ENCODE measurements at places on chromosomes 4 and X.
A peak's percentile ranks its signal among the peaks of the same experiment; 100 is the strongest.

DNA sequence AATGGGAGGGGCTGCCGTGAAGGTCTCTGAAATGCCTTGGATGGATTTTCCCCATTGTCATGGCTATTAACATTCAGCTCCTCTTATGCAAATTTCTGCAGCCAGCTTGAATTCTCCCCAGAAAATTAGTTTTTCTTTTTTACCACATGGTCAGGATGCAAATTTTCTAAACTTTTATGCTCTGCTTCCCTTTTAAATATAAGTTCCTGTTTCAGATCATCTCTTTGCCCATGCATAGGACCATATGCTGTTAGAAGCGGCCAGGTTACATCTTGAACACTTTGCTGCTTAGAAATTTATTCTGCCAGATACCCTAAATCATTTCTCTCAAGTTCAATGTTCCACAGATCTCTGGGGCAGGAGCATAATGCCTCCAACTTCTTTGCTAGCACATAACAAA is 13.8 kb upstream of the CLDN34 start:
- DNase-seq: no peak
- no peaks in the 10 kb centered on the region for H3K4me1 ChIP-seq
- H3K4me3 ChIP-seq: no peak overlapping the region
- H3K27me3 ChIP-seq: no peaks in the 10 kb centered on the region
- peaks cover under 1% of the 10 kb centered on the region for H3K36me3 ChIP-seq

DNA sequence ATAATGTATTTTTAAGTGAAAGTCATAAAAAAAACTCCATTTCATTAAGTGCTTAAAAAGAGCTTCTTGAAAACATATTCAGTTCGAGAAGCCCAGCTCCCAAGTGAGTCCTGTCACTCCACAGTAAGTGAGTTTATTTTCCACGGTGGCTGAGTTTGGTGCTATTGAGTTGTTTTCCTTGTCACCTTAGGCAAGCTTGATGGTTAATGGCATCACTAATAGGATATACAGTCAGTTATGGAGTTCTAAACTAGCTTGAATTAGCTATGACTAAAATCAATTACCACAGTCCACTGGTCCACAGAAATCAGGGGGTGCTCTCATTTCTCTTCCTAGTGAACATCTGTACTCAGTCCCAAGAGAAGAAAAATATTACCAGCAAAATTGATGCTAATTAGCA is 1526.2 kb upstream of the IGFBP7 start:
- DNase-seq: no peak
- no peaks in the 10 kb centered on the region for H3K36me3 ChIP-seq
- no peaks in the 10 kb centered on the region for H3K4me1 ChIP-seq

GRCh38 chr4:186651624-186652023 is 72.0 kb downstream of the FAT1 start:
- peak; percentile 8 for DNase-seq
- H3K36me3 ChIP-seq: no peaks in the 10 kb centered on the region
- H3K4me1 ChIP-seq: peaks cover 8% of the 10 kb centered on the region
- no peak overlapping the region for H3K4me3 ChIP-seq
- H3K27me3 ChIP-seq: no peaks in the 10 kb centered on the region
- no peak overlapping the region for H3K27ac ChIP-seq

GRCh38 chrX:5306654-5307121 is 922.0 kb downstream of the NLGN4X start:
- H3K36me3 ChIP-seq: no peaks in the 10 kb centered on the region
- H3K27ac ChIP-seq: no peak overlapping the region
- H3K4me1 ChIP-seq: no peaks in the 10 kb centered on the region
- DNase-seq: no peak

GRCh38 chrX:599837-600715 is 30.5 kb upstream of the SHOX start:
- no peaks in the 10 kb centered on the region for H3K4me1 ChIP-seq
- H3K4me3 ChIP-seq: no peak overlapping the region
- H3K36me3 ChIP-seq: no peaks in the 10 kb centered on the region

DNA sequence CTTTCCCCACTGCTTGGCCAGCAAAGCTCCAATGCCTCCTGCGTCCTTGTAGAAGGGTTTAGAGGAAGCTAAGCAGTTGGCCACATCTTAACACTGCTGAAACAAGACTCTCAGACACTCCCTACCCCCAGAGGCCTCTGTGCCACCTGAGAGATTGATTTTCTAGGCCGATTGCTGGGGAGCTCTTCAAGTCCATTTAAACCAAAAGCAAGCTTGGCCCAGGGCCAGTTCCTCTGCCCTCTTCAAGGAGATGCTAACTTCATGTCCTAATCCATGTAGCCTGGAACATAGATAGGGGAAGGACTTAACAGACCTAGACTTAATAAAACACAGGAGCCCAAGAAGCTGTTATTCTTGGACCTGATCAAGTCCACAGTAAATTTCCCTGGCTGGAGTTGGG is 27.2 kb upstream of the FMR1NB start:
- no peaks in the 10 kb centered on the region for H3K27me3 ChIP-seq
- no peaks in the 10 kb centered on the region for H3K4me1 ChIP-seq
- DNase-seq: no peak
- no peak overlapping the region for H3K4me3 ChIP-seq
- H3K27ac ChIP-seq: no peak overlapping the region
- H3K36me3 ChIP-seq: peaks cover 7% of the 10 kb centered on the region

DNA sequence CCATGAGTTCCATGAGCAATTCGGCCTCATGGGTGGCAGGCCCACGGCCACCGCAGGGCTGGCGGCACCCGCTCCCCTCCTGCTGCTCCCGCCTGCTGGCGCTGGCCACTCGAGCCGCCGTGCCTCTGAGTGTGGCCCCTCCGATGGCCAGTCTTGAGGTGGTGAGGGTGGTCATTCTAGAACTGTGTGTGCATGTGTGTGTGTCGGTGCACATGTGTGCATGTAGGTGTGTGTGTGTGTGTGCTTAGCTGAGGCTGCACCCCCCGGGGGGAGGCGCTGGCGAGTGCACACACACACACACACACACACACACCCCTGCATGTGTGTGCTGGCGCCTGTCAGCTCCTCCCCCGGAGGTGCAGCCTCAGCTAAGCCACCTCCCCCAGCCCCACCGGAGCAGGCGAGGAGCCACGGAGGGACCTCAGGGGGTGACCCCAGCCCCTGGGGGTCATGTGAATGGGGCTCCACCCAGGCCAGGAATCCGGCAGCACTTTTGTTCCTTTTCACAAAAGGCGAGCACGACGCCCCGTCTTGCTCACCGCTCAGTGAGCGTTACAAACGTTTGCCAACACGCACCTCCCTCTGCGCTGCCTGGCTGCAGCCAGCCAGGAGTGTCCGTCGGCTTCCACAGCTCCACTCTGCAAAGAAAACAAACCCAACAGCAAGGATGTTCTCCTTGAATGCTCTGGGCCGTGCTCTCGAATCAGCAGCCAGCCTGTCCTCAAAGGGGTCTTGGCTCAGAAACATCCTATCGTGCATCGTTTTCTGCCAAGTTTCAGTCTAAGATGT is 29.9 kb downstream of the FGFRL1 start:
- peak; percentile 66 for DNase-seq
- no peak overlapping the region for H3K27ac ChIP-seq
- H3K4me1 ChIP-seq: peaks cover 3% of the 10 kb centered on the region
- no peaks in the 10 kb centered on the region for H3K36me3 ChIP-seq
- peaks cover 15% of the 10 kb centered on the region for H3K27me3 ChIP-seq

Measured in cardiac muscle cell (in vitro differentiated cells and primary cell).